ENCODE measurements at places on chromosomes 3 and 15. TPM values are rescaled to one million over a fixed set of nuclear protein-coding genes. Genes with fewer than 3 reads are reported as not detected.
A peak's percentile ranks its signal among the peaks of the same experiment; 100 is the strongest.

GPR171 gene
- 188 TPM for total RNA-seq

- H3K4me3 ChIP-seq: no peak overlapping the region
- DNase-seq: peak; percentile 29
- no peaks in the 10 kb centered on the region for H3K4me1 ChIP-seq
These were observed 89.2 kb downstream of the RBPMS2 start for GRCh38 chr15:64686130-64686735.

DNA sequence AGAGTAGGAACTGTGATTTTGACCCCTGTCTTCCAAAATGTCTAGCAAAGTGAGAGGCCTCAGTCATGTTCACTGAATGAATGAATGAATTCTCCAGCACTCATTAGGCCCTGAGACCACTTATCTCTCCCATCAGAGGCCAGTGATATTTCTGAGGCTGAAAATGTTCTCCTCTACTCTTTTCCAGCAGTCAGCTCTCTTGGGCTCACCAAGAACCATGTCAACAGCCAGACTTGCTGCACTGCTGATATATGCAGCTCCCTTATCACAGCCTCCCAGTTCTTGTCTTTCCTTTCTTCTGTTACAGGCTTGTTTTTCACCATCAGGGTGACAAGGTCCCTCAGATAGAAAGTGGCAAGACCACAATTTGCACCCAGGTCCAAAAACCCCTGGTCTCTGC, 28.7 kb upstream of the MFSD1 start:
- H3K27me3 ChIP-seq: no peaks in the 10 kb centered on the region
- no peak overlapping the region for H3K27ac ChIP-seq
- no peak overlapping the region for H3K4me3 ChIP-seq
- no peaks in the 10 kb centered on the region for H3K36me3 ChIP-seq

- H3K36me3 ChIP-seq: no peaks in the 10 kb centered on the region
- peaks cover 6% of the 10 kb centered on the region for H3K4me1 ChIP-seq
- H3K27me3 ChIP-seq: no peaks in the 10 kb centered on the region
- H3K27ac ChIP-seq: no peak overlapping the region
- no peak for DNase-seq
These were observed 54.6 kb upstream of the FURIN start for GRCh38 chr15:90813796-90814190.

DNA sequence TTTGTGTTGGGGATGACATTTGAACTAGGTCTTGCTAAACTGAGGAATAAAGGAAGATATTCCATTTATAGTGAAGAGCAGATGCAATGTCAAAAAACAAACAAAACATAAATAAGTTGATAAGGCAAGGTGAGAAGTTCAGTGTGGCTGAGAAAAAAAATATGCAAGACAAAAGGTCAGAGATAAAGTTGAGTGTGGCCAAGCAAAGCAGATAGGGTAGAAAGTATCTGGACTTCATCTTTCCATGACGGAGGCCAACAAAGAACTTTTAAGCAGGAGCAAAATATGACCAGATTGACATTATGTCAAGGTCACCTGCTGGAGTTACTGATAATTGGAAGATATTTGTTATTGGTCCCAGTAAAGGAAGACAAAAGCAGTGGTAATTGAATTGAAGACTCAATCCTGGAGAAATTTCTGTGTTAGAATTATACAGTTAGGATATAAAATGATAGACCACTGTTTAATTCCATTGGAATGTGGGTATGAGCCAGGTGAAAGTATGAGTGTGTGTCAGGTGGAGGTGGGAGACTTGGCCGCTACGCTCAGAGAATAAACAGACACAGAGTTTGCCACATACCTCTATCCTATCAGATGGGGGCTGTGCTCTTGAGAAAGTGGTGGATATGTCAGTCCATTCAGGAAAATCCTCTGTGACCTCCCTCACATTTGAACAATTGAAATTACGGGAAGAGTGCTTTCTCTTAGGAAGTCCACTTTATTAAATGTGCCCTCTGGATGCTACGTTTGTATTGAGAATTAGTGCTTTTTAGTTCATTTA, 28.1 kb downstream of the ADIPOQ start:
- peaks cover 16% of the 10 kb centered on the region for H3K4me1 ChIP-seq
- no peak overlapping the region for H3K27ac ChIP-seq
- no peaks in the 10 kb centered on the region for H3K27me3 ChIP-seq
- DNase-seq: no peak

PGBD4 gene
- 3.2 TPM for total RNA-seq

- H3K4me3 ChIP-seq: no peak overlapping the region
- no peaks in the 10 kb centered on the region for H3K27me3 ChIP-seq
- H3K4me1 ChIP-seq: no peaks in the 10 kb centered on the region
These were observed 53.2 kb upstream of the FSTL1 start for GRCh38 chr3:120503727-120504616.

- peaks cover 3% of the 10 kb centered on the region for H3K27me3 ChIP-seq
- no peaks in the 10 kb centered on the region for H3K36me3 ChIP-seq
- no peak for DNase-seq
- H3K27ac ChIP-seq: no peak overlapping the region
- H3K4me1 ChIP-seq: no peaks in the 10 kb centered on the region
- no peak overlapping the region for H3K4me3 ChIP-seq
These were observed 25.6 kb upstream of the ARL8B start for GRCh38 chr3:5096336-5097008.

CHL1 gene
- total RNA-seq: not detected

Data from CD8-positive, alpha-beta memory T cell (primary cell).